ENCODE measurements at places on chromosomes 1 and 21. TPM values are rescaled to one million over a fixed set of nuclear protein-coding genes. Genes with fewer than 3 reads are reported as not detected.

GBP6 gene
- not detected for polyA plus RNA-seq

KCNJ6 gene
- polyA plus RNA-seq: 0.01 TPM

NBPF6 gene
- polyA plus RNA-seq: not detected

CHRM3 gene
- 0.78 TPM for polyA plus RNA-seq

KRTAP12-1 gene
- not detected for polyA plus RNA-seq

FOXD3 gene
- not detected for polyA plus RNA-seq

ETS2 gene
- 18.8 TPM for polyA plus RNA-seq

YTHDF2 gene
- polyA plus RNA-seq: 45.9 TPM

ITLN1 gene
- not detected for polyA plus RNA-seq

NHLH1 gene
- polyA plus RNA-seq: 0.20 TPM

RNASEL gene
- polyA plus RNA-seq: 6.9 TPM

PPIAL4G gene
- not detected for polyA plus RNA-seq

FAM110D gene
- polyA plus RNA-seq: not detected

PERM1 gene
- not detected for polyA plus RNA-seq

USH2A gene
- under 0.01 TPM for polyA plus RNA-seq
